ENCODE measurements at places on chromosomes 11 and 22.

DNA sequence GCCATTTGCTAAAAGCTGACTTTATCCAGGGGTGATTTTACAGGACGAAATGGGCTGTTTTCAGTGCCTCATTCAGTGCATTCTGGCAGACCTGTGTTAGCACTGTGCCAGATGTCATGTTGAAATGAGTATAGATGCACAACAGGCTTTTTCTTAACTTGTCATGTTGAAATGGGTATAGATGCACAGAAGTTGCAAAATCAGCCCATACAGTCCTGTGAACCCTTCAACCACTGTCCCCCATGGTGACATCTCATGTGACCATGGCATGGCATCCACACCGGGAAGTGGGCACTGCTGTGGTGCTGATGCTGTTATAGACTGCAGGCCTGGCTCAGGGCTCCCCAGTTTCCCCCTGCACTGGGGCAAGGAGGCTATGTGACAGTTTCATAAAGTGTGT is 2.5 kb downstream of the TALDO1 start:
- no peak for DNase-seq

GRCh38 chr11:1574238-1574932 is 2.3 kb upstream of the DUSP8 start:
- DNase-seq, result no peak

- DNase-seq, result peak; percentile 48
These were observed 10.9 kb upstream of the APOBEC3C start for GRCh38 chr22:39003165-39003638.

DNA sequence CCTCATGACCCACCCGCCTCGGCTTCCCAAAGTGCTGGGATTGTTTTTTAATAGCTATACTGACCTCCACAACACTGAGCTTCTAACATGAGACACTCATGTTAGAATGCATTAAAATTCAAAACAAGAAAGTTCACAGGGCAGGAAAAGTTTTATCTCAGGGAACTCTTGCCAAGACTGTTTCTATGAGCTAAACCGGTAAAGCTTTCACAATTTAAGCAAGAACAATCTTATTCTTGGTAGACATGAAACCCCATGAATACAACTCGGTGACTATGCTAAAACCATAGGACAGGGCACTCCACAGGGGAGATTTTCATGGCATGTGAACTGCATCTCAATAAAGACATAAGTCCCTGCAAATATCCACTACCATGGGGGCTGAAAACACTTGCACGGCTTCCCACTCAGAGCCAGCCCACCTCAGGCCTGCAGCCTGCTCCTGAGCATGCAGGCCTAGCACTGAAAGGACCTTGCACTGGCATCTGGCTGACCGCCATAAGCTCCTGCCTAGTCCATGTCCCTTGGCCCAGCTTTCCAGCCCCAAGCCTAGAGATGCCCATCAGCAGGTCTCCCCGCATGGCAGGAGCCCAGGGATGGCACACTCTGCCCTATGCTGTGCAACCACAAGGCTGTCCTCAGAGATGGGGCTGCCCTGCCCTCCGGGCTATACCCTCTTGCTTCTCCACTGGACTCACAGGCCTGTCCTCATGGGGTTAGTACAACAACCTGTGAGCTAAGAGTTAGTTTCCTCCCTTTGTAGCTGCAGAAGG is 58.4 kb downstream of the DGCR2 start:
- DNase-seq, result no peak

- no peak for DNase-seq
These were observed 31.7 kb downstream of the IGF2 start for GRCh38 chr11:2107521-2107920.

GRCh38 chr11:103494491-103494890 is 385.3 kb downstream of the DYNC2H1 start:
- DNase-seq, result no peak

GRCh38 chr22:22021162-22021750 is 38.7 kb upstream of the TOP3B start:
- no peak for DNase-seq

GRCh38 chr11:45274206-45274605 is 11.9 kb downstream of the SYT13 start:
- no peak for DNase-seq
